ENCODE measurements at places on chromosomes 6 and 20.
A peak's percentile ranks its signal among the peaks of the same experiment; 100 is the strongest.

GRCh38 chr20:58810116-58810878 lies 40.4 kb downstream of the GNAS-AS1 start:
- no peak for DNase-seq

DNA sequence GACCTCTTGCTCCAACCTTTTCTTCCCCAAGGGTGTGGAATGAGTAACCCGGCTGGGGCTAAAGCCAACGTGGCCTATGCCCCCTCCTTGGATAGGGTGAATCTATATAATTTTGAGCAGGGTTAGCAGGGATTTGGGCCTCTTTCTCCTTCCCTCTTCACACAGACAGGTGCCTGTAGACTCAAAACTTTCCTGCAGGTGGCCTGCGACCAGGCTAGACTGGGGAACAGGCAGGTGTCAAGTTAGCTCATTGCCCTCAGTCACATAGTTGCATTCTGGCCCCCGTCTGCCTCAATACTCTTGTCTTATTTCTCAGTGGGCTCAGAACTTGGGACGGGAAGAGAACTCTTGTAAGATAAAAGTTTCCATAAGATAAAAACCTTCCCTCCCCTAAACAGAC lies 243.0 kb downstream of the ATXN1 start:
- DNase-seq = no peak

DNA sequence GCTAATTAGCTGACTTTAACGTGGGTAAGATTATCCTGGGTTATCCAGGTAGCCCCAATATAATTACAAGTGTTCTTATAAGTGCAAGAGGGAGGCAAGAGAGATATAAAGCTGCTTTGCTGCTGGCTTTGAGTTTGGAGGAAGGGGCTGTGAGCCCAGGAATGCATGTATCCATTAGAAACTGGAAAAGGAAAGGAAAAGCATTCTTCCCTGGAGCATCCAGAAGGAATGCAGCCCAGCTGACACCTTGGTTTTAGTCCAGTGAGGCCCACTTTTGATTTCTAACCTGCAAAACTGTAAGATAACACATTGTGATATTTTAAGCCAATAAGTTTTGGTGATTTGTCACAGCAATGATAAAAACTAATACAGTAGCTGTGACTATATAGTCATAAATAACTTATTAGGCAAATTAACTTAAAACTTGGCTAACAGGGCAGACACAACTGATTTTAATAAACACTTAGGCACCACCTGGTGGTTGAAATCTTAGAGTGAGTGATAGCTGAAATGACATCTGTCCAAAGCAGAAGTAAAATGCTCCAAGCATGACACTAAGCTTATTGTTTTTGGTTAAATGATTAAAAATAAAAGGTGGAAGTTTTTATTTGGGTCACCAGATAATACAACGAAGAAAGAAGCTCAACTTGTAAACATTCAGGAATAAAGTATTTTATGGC lies 35.6 kb downstream of the ADGRF4 start:
- peak; percentile 8 for DNase-seq

- no peak for DNase-seq
These were observed 750.4 kb downstream of the TENT5A start for GRCh38 chr6:81002126-81002525.

DNA sequence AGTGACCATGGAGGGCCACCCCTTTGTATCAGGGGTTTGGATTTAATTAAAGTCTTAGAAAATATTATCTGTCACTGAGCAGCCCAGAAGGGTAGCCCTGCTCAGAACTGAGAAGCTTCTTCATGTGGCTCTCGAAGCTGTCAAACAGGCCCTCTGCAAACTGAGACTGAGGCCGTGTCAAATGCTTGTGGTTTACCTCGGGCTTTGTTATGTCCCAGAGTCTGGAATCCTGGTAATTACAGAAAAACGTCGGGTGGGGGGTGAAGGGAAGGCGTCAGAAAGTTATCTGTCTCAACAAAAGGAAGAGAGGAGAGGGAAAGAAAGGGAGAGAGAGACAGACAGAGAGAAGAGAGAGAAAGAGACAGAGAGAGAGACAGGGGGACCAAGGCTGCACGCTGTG lies 200.8 kb downstream of the BMP7 start:
- no peak for DNase-seq

- DNase-seq = no peak
These were observed 60.5 kb downstream of the HACE1 start for GRCh38 chr6:104799134-104799657.

- no peak for DNase-seq
These were observed 33.5 kb upstream of the MCM9 start for GRCh38 chr6:118968416-118968815.

- DNase-seq = no peak
These were observed 529.7 kb upstream of the CITED2 start for GRCh38 chr6:139904158-139904533.

DNA sequence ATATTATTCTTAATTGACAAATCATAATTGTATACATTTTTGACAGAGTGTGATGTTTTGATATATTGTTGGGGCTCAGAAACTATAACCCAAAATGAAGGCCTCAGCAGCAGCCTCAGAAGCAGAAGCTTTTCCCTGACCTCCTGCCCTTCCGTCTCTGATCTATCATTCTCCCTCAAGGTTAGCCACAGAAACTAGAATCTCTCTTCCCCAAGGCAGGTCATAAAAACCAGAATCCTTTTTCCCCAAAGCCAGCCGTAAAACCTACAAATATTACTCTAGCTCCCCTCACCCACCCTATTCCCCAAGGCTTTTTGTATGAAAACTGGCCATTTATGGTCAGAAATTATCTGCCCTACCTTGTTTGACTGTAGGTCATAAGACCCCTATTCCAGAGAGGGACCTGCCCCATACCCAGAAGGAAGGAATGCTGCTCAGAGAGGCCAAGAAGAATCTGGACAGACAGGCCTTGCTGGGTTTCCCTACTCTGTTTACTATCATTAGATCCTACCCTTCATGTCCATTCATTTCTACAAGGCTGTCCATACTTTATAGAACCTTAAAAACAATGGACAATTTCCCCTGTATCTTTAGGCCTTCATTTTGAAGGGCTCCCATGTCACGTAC lies 14.5 kb downstream of the OR2B2 start:
- DNase-seq = no peak

DNA sequence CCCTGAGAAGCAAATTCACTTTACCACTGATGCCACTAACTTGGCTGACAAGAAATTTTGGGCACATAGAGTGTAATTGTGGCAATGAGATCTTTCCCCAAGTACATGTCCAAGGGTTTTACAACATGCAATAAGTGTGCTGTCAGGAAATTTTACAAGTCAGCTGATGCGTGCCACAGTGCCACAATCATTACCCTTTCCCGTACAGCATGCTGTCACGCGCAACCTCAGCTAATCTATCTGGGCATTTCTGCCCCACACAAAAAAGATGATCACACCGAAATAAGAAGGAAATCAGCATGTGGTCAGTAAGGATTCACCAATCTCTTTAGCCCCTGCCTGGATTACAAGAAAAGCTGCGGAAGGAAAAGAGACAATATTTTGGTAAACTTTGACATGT lies 163.6 kb upstream of the PREP start:
- DNase-seq = no peak

DNA sequence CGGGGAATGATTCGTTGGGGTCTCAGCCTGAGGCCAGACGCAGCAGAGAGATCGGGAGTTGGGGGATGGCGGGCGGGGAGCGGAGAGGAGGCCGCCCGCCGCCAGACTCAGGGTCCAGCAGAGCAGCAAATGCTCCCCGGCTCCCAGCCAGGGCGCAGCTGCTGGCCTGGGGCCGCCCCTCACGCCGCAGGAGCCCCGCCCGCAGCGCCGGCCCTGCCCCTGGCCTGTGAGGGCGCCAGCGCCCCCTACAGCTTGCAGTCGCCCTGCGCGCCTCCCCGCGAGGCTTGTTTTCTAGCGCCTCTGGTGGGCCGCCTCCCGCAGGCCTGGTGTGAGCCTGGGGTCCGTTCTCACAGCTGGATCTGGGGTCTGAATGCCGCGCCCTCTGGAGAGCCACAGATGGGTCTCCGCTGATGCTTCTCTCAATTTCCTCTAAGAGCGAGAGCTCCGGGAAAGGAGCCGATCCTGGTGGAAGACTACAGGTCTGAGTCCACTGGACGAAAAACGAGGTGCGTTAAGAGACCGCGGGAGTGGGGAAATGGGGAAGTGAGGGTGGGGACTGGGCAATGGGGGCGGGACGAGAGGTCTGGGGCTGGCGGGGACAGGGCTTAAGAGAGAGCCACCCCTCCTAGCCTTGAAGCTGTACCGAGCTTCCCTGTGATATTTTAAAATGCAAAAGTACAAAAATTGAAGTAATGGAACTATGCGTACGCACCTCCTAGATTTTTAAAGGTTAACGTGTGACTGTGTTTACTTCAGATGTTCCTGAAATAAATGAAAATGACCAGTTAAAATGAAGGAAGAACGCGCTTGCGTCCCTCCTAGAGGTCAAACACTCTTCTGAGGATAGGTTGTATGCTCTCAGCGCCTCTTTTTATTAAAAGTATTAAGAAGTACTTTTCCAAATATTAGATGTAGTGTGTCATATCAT lies 30.1 kb downstream of the TRIM38 start:
- DNase-seq = no peak

DNA sequence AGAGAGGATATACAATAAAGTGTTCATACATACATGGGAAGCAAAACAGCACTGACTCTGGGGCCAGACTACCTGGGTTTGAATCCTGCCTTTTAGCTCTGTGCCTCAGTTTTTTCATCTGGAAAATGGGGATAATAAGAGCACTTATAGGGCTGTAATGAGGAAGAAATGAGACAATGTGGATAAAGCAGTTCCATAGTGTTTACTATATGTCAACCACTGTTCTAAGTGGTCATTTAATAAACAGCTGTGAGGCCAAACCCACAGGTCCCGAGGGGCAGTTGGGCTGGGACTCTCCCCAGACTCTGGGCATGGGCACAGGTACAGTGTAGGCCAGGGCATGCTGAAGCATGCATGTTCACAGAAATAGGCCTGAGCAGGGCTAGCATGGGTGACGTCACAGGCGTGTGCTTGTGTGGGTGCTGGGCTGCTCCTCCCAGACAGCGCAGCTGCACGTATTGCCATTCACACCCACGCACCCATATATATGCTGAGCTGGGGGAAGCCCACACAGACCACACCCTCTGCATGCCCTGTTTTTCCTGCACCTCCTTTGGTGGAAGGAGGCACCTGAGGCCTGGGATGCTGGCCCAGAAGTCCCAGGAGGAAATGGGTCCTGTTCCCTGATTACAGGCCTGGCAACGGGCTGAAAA lies 3.5 kb upstream of the PLCG1 start:
- no peak for DNase-seq

DNA sequence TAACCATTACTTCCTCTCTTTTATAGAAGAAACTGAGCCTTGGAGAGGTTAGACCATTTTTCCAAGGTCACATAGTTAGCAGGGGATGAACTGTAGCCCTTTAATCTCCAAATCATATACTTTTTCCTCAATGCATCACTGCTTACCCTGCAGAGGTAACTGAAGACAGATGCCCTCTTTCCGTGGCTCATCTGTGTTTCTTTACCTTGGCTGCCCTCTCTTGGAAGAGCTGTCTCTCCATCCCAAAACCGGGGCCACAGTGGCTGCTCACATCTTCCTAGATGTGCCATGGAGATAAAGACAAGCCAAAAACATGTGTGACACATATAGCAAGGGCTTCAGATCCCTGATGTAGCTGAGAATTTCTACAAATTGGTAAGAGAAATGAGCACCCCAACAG lies 581 bp upstream of the ALDH8A1 start:
- no peak for DNase-seq

- DNase-seq = no peak
These were observed 138.0 kb upstream of the ZNF217 start for GRCh38 chr20:53731595-53731994.

- no peak for DNase-seq
These were observed 186.2 kb downstream of the GPX5 start for GRCh38 chr6:28711788-28712341.

GRCh38 chr20:17059465-17059864 lies 167.4 kb upstream of the PCSK2 start:
- no peak for DNase-seq

DNA sequence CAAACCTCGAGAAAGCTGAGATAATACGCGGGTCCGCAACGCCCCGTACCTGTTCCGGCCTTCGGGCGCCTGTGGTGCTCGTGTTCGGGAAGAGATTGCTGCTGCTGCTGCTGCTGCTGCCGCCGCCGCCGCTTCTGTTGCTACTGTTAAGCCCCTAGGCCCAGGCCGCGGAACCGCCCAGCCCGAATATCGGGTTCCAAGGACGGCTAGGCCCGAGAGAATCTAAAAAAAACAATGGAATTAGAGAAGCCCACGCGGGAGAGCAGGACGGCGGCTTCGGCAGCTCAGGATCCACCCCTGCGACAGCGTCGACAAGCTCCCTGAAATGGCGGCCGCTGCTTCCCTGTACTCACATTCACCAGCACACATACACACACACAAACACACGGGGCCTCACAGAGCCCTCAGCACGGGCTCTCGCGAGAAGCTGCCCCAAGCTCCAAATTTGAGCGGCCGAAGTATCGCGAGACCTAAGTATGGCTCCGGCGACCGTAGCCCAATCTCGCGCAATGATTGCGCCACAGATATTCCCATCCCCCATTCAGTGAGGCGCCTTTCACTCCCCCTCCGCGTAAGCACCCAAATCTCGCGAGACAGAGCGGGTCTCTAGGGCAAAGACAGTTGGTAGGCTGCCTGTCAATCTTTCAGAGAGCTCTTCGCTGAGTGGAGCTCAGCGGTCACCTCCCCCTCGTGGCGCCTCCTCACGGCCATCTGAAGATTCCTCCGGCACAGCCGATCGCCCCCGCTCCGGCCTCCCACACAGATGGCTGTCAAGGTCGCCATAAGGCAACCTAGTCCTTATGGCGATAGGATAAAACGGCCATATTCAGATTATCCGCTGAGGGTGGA lies at the start of gene RBM39:
RBM39 (minus strand) TSS at position 369 of the 849 bp plus-strand sequence. CDS start 1,386 bp downstream, outside the sequence.
- DNase-seq = peak; percentile 100

GRCh38 chr20:9926476-9926875 lies 87.6 kb upstream of the PAK5 start:
- DNase-seq = no peak

- DNase-seq = no peak
These were observed 38.6 kb upstream of the SLC23A2 start for GRCh38 chr20:5039889-5040288.

DNA sequence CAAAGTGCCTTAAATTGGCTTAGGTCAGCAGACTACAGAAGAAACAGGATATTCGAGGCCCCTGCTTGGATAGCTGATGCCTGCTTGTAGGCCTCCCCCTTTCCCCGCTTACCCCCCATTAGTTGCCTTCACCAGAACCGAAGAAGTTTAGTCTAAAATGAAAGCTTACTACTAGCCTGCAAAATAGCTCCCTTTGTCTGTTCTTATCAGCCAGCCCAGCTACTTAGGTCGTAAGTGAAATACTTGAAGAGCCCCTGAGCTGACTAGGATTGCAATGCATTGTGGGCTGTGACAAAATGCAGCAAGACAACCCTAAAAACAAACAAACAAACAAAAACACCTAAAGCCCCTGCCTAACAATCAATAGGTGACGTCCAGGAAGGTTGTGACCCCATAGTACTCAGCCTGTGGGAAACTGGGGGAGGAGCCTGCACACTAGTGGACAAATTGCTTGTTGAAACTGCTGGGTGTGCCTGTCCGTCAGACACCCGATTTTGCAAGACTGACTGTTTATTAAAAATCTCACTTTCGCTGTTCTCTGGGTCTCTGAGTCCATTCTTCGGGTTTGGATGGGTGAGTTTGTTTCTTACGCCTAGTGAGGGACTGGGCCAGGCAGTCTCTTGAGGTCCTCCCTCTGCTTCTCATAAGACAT lies 105.0 kb upstream of the DUSP22 start:
- DNase-seq = no peak

Data from cerebellar nuclear complex (tissue), 1 donor.